Activated CD8-positive, alpha-beta T cell treated with anti-CD3 and anti-CD28 coated beads, Interleukin-2, amount 10 ng/mL, durations not matched to agents 7 days and 5 days (primary cell): ENCODE measurements at places on chromosomes 16 and 17. TPM values are rescaled to one million over a fixed set of nuclear protein-coding genes. Genes with fewer than 3 reads are reported as not detected.

Gene TAT
- not detected for total RNA-seq

Gene TEKT5
- total RNA-seq, result not detected

DNA sequence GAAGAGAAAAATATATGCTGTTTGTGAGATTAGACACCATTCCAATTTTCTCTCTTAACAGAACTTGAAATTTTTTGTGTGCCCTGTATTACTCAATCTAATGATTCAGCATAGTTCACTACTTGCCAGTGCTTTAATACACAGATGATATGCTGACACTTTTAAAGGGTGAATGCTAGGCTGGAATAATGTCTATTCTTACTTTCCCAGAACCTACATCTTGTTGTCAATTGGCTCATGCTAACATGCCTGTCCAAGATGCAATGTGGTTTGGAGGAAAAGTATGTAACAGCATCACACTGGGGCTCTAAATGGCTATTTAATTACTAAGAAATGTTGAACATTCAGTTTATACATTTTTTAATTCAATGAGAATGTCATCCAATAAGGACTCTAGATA, 7.6 kb upstream of the MAP2K6 start:
- DNase-seq, result no peak

Gene CHST6
- not detected for total RNA-seq
